Adrenal gland (tissue), 19 donors: ENCODE measurements at places on chromosomes 4 and X. TPM values are rescaled to one million over a fixed set of nuclear protein-coding genes. Genes with fewer than 3 reads are reported as not detected.

DNA sequence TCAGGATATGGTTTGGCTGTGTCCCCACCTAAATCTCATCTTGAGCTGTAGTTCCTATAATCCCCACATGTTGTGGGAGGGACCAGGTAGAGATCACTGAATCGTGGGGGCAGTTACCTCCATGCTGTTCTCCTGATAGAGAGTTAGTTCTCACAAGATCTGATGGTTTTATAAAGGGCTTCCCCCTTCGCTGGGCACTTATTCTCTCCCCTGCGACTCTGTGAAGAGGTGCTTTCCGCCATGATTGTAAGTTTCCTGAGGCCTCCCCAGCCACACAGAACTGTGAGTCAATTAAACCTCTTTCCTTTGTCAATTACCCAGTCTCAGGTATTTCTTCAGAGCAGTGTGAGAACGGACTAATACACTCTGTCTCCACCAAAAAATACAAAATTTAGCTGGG, 291.9 kb downstream of the BCOR start:
- no peak for DNase-seq

GRCh38 chr4:34733185-34733941, 1511.0 kb downstream of the ARAP2 start:
- no peak for DNase-seq

GRCh38 chr4:25913056-25913850, 767 bp upstream of the SMIM20 start:
- peak; percentile 18 for DNase-seq

DNA sequence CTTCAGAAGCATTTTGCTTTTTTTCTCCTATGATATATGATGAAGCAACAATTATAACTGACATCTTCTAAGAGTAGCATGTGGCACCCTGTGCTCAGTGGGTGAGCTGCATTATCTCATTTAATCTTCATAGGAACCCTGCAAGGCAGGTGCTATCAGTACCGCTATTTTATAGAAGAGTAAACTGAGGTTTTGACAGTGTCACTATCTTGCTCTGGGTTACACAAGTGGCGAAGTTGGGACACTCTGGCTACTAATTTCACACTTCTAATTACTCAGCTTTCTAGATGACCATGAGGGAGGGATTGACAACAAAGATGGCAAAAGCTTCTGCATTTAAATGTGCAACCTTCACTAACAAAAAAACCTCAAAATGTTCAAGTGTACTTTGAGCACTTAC, 76.9 kb upstream of the CAMK2D start:
- no peak for DNase-seq

- no peak for DNase-seq
Observed at GRCh38 chr4:142523111-142523510, 323.0 kb downstream of the INPP4B start.

DNA sequence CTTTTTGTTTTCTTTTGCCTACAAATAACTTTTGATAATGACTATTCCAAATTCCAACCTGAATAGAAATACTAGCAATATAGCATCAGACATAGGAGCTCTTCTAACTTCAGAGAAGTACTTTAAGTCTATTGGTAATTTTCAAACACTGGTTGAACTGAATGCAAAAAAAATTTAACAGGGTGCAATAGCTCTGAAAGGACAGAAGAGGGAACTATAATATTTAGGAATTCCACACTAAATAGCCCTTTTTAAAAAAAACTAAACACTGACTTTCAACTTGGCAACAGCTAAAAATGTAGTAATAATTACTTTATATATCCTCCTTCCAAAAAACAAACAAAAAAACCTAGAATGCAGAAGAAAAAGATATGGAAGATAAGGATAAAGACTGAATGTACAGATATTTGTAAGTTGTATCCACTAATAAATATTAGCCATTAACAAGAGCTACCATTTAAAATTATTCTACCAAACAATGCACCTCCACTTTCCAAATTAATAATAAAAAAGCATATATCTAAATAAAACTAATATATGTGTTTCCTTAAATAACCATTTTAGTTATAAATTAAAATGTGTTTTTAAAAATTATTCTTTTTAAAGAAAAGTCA, 81.4 kb downstream of the FBXW7 start:
- no peak for DNase-seq

The CABS1 gene
- not detected for total RNA-seq

The GAGE10 gene
- total RNA-seq = not detected

GRCh38 chrX:9657590-9658256, 107.9 kb downstream of the GPR143 start:
- DNase-seq = no peak

DNA sequence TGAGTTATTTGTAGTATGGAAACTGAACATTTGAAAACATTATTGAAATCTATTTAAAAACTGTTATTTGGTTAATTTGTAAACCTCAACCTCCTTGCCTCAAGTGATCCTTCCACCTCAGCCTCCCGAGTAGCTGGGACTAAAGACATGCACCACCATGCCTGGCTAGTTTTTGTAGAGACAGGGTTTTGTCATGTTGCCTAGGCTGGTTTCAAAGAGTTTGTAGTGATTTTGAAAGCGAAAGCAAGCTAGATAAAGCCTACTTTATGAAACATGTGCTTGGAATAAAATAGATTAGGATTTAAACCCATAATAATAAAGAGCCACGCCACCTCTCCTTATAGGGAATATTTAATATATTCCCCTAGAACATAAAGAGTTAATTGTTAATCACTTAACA, 23.5 kb downstream of the ARSJ start:
- no peak for DNase-seq

DNA sequence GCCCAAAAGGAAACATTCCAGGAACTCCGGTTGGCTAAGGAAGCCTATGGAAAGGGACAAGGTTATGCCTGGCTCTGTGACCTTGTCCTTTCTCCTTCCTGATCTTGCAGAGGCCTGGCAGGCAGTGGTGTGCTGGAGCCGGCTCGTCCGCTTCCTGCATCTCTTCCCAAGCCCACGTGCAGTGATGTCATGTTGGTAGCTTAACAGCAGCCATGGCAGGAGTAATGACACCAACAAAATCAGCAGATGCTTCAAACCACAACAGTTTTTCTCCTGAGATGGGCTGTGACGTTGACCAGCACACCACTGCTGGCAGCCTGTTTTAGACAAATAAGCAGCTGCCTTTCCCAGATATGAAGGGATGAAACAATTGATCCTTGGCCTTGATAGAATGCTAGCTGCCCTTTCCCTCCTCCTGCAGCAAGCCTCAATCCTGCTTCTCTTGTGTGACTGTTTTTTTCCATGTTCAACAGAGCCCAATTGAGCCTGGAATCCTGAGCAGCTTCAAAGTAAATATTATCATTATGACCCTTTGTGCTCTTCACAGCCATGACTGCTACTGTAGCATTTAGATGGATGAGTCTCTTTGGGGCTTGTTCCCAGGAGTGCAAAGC, 23.4 kb downstream of the SEPTIN6 start:
- DNase-seq = peak; percentile 85

The FANCB gene
- total RNA-seq = 0.64 TPM

DNA sequence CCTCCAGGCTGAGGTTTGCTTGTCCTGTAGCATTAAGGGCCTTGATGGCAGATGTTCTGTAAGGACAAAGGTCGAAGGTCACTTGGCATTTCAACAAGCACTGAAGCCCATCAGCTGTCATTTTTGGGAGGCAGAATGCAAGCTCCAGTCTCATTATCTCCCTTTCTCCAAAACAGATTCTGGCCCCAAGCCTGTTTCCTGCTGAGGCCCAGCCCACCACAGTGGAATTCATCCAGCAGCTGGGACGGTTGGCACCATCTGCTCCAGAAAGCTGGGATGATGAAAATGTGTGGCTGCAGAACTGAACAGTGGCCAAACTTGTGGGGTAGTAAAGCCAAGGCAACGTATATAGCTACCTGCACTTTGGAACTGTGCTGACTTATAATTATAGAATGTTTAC, 17.7 kb upstream of the PPEF2 start:
- DNase-seq = no peak

DNA sequence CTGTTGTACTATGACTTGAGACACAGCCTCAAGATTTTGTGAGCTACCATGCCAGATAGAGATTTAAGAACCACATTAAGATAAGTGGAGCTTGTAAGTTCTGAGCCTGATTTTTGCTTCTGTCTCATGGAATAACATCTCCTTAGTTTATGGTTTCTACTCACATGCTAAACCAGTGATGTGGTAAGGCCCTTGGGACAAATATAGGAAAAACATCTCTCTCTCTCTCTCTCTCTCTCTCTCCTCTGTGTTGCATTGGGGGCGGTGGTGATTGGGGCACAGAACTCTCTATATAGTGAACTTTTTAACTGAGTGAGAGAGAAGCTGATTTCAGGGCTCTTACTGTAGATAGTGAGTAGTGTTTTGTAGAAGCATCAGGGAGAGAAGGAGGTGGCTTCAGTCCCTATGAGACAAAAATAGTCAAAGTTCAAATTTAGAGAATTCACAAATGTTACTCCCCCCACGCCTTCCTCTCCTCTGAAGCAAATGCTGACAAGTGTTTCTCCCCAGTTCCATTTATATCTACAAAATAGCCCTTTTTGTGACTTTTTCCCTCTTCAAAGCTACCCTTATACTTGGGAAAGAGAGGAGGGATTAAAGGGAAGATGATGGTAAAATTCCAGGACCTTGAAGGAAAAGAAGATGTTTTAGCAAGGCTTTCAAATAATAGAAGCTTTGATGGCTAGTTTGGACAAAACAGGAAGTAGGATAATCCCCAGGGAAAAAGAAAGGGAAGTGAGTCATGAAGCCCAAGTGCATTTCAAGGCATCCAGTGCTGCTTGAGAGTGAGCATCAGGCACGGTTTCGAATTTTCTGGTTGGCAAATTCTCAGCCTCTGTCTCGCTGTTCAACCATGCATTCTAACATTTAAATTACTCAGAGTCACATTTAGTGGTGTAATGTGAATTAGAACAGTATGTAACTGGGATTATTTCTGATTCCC, 134.3 kb upstream of the AP1S2 start:
- DNase-seq = no peak

DNA sequence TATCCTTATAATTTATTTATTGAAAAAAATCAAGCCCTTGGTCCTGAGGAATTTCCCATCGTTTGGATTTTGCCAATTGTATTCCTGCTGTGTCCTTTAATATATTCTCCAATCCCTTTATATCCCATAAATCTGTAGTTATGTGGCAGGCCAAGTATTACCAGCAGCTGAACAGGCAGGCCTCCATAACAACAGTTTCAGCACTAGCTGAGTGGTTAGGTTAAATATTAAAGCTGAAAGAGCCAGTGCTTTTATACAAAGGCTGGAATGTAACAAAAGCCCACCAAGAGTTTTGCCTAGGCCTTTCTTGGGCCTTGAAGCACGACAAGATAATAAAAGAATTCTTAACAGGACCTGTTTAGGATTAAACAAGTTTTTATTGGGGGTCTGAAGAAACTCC, 366.6 kb upstream of the GALNT7 start:
- no peak for DNase-seq

DNA sequence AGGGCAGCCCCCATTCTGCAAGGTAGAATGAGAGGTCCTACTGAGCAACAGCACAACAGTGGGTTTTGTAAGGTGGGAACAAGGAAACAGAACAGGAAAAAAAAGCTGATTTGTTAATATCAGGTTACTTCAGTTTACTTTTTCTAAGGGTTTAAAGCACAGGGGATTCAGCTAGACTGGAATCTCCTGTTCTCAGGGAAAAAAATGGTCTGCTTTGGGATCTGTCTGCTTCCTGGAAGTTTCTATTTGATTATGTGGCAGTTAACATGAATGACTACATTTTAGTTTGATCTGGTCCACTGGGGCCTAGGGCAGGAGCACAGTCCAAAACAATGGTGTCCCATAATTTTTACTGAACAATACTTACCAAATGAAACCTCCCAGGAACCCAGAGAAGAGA, 104.6 kb downstream of the FBXW7 start:
- no peak for DNase-seq

The LRCH2 gene
- total RNA-seq = 8.7 TPM

DNA sequence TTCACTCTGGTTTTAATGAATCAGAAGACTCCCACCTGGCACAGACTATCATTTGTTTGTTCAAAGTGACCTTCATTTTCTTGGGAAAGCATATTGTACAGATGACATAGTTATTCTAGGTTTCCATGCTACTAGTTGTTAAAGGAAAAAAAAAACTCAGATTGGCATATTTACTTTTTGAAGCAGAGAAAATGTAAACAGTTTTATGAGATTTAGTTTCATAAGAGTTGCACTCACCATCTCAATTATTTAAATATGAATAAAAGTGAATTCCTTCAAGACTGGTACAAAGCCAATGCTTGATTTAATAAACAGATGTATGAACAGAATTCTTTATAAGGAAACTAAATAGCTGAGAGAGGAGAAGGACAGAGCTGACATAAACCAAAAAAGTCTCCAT, 280.3 kb upstream of the UGT8 start:
- no peak for DNase-seq

DNA sequence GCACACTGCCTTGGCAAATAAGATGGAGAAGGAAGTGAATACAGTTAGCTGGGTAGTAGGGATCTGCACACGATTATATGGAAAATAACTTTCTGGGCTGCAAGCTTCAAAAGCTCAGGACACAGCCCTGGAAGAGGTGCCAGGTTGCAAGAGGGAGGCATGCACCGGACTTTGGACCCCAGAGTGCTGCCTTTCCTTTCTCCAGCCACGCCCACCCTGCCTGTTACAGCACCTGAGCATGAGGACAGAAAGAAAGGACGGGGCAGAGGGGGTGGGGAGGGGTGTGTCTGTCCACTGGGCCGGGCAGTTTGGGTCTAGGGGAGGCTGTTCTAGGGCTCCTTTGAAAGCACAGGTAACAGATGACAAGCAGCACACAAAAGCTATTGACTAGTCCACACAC, 152.8 kb downstream of the ENPP6 start:
- no peak for DNase-seq

The VEGFD gene
- total RNA-seq = 18.8 TPM

GRCh38 chrX:113522814-113523213, 682.2 kb upstream of the AMOT start:
- DNase-seq = no peak

DNA sequence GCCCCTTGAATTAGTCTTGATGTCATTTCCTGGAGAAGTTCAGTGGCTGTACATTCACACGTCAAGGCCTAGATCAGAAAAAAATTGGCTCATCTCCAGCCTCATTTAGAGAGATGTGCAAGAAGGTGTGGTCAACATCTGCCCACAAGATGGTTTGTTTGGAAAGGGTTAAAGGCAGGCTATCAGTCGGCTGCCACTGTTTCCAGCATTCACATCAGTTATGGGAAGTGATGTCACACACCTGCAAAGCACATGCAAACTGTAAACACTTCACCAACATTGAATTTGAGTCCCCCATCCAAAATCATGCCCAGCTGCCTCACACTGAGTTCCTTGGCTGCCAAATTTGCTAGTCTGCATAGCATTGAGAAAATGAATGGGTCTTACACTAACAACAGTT, 498.3 kb upstream of the INTU start:
- DNase-seq = no peak

The MAGEA2 gene
- total RNA-seq = not detected

- no peak for DNase-seq
Observed at GRCh38 chr4:17701138-17701839, 80.1 kb downstream of the FAM184B start.

GRCh38 chrX:37905436-37906147, 58.2 kb upstream of the DYNLT3 start:
- peak; percentile 40 for DNase-seq

- no peak for DNase-seq
Observed at GRCh38 chr4:119016636-119017035, 119.0 kb upstream of the MYOZ2 start.

- DNase-seq = no peak
Observed at GRCh38 chrX:14899607-14900006, 26.4 kb downstream of the MOSPD2 start.
